Stomach (tissue), 19 donors: ENCODE measurements at places on chromosomes 16 and 17. TPM values are rescaled to one million over a fixed set of nuclear protein-coding genes. Genes with fewer than 3 reads are reported as not detected.

DNA sequence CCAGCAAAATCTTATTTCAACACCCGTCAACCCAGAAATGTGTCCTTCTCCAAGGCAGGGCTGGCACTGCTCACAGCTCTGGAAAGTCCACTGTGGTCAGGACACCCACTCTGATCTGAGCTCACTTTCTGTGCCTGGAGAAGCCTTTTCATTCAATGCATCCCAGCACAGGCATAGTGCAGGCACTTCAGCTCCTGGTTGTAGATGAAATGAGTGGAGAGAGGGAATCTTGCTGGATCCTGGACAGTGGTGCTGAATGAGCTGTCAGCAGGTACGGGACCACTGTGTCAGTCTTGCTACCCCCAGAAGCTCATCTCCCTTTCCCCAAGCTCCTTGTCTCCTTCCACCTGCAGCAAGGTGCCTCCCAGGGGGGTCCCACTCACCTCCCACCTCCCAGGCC is 86.1 kb upstream of the SALL1 start:
- no peak for DNase-seq
- no peak overlapping the region for H3K4me3 ChIP-seq
- H3K27me3 ChIP-seq, result no peaks in the 10 kb centered on the region
- no peaks in the 10 kb centered on the region for H3K4me1 ChIP-seq
- H3K27ac ChIP-seq, result no peak overlapping the region
- H3K36me3 ChIP-seq, result no peaks in the 10 kb centered on the region

- H3K4me1 ChIP-seq, result no peaks in the 10 kb centered on the region
- H3K4me3 ChIP-seq, result no peak overlapping the region
- H3K36me3 ChIP-seq, result peaks cover 30% of the 10 kb centered on the region
- no peak overlapping the region for H3K27ac ChIP-seq
- no peaks in the 10 kb centered on the region for H3K27me3 ChIP-seq
- no peak for DNase-seq
Observed at GRCh38 chr17:83002118-83002805, 77.1 kb upstream of the METRNL start.

DNA sequence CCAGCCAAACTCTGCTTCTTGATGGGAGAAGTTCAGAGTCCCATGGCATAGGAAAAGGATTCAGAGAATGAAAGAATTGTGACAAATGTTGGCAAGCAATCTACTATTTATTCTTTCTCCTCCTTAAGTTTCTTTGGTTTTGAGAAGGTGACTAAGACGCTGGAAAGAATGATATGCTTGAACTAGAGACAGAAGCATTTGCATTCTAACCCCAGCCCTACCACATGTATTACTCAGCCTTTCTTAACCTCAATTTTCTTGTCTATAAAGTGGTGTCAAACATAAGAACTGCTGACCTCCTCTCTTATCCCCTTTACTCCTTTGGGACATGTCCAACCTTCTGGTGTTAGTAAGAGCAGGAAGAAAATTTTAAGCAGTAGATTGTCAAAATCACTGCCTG is 124.7 kb downstream of the HS3ST2 start:
- H3K4me1 ChIP-seq, result no peaks in the 10 kb centered on the region
- H3K27ac ChIP-seq, result no peak overlapping the region
- no peak overlapping the region for H3K4me3 ChIP-seq
- no peaks in the 10 kb centered on the region for H3K36me3 ChIP-seq
- no peak for DNase-seq

GRCh38 chr16:78520470-78520869 is 421.0 kb downstream of the WWOX start:
- H3K27me3 ChIP-seq, result no peaks in the 10 kb centered on the region
- H3K36me3 ChIP-seq, result no peaks in the 10 kb centered on the region
- no peaks in the 10 kb centered on the region for H3K4me1 ChIP-seq
- DNase-seq, result no peak
- H3K27ac ChIP-seq, result no peak overlapping the region
- H3K4me3 ChIP-seq, result no peak overlapping the region

GRCh38 chr16:85173146-85173980 is 61.1 kb upstream of the CIBAR2 start:
- peaks cover 14% of the 10 kb centered on the region for H3K27me3 ChIP-seq
- H3K36me3 ChIP-seq, result no peaks in the 10 kb centered on the region
- H3K27ac ChIP-seq, result peak overlapping the region; percentile 52

- no peak overlapping the region for H3K4me3 ChIP-seq
- H3K27me3 ChIP-seq, result no peaks in the 10 kb centered on the region
- DNase-seq, result peak; percentile 66
- no peaks in the 10 kb centered on the region for H3K36me3 ChIP-seq
- H3K4me1 ChIP-seq, result peaks cover 11% of the 10 kb centered on the region
- H3K27ac ChIP-seq, result no peak overlapping the region
Observed at GRCh38 chr16:81537721-81538561, 93.3 kb downstream of the CMIP start.

DNA sequence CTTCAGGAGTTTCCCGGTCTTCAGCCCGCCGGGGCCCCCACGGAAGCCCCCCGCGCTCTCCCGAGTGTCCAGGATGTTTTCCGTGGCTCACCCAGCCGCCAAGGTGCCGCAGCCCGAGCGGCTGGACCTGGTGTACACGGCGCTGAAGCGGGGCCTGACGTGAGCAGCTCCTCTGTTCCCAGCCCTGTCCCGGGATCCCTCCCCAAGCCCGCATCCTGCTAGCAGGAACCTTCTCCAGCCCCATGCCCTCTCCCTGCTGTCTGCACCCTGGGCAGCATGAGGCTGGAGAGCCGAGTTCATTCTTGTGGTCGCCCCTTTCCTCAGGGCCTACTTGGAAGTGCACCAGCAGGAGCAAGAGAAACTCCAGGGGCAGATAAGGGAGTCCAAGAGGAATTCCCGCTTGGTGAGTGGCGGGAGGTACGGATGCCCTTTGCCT is 10.1 kb downstream of the RIPOR1 start:
- H3K27ac ChIP-seq, result peak overlapping the region; percentile 83
- no peaks in the 10 kb centered on the region for H3K27me3 ChIP-seq
- H3K36me3 ChIP-seq, result peaks cover 46% of the 10 kb centered on the region
- peaks cover 43% of the 10 kb centered on the region for H3K4me1 ChIP-seq
- DNase-seq, result peak; percentile 37

DNA sequence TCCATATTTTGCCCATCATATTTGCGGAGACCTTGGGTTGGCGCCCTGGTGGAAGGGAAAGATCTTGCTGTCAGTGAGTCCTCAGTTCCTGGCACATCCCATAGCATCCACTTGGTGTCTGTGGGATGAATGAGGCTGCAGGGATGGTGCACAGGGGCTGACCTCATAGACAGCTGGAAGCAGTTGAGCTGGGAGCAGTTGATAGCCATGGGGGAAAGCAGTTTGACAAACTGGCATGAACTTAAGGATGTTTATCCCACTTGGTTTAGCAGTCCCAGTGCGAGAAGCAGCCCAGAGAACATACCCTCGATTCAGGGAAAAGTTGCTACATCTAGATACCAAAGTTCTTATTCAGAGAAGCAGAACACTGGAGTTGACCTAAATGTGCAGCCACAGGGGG is 80.7 kb downstream of the SNX29 start:
- peak overlapping the region; percentile 68 for H3K27ac ChIP-seq
- H3K4me3 ChIP-seq, result no peak overlapping the region
- H3K4me1 ChIP-seq, result peaks cover under 1% of the 10 kb centered on the region
- no peaks in the 10 kb centered on the region for H3K27me3 ChIP-seq
- DNase-seq, result no peak

The ACSM3 gene
- total RNA-seq, result 5.8 TPM

GRCh38 chr17:40105861-40106759 is 5.7 kb upstream of the NR1D1 start:
- H3K4me1 ChIP-seq, result peaks cover 97% of the 10 kb centered on the region
- no peaks in the 10 kb centered on the region for H3K27me3 ChIP-seq
- no peaks in the 10 kb centered on the region for H3K36me3 ChIP-seq
- H3K27ac ChIP-seq, result peak overlapping the region; percentile 95
- no peak for DNase-seq

DNA sequence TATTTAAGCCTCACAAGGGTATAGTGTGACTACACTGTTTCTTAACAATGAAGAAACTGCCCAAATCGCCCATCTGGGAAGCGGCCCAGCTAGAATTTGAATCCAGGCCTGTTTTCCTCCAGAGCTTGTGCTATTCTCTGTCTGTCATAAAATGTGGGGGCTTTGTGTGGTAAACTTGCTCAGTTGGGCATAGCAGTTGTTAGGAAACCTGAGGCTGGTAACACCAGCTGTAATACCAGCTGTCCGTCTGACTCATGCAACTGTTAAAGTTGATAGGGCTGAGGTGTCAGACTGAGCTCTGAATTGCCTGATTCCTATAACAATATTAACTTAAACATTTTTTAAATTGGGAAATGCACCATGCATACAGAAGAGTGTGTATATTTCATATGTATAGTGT is 9.3 kb downstream of the NOD2 start:
- no peaks in the 10 kb centered on the region for H3K36me3 ChIP-seq
- H3K4me1 ChIP-seq, result peaks cover 6% of the 10 kb centered on the region
- no peaks in the 10 kb centered on the region for H3K27me3 ChIP-seq
- no peak overlapping the region for H3K4me3 ChIP-seq

The KRT36 gene
- total RNA-seq, result not detected

GRCh38 chr17:76421044-76421407 is 31.9 kb downstream of the UBE2O start:
- no peaks in the 10 kb centered on the region for H3K27me3 ChIP-seq
- no peak overlapping the region for H3K4me3 ChIP-seq
- H3K4me1 ChIP-seq, result peaks cover 26% of the 10 kb centered on the region
- H3K36me3 ChIP-seq, result no peaks in the 10 kb centered on the region
- peak overlapping the region; percentile 22 for H3K27ac ChIP-seq

The KRT24 gene
- total RNA-seq, result not detected

- no peak overlapping the region for H3K4me3 ChIP-seq
- peaks cover 6% of the 10 kb centered on the region for H3K27me3 ChIP-seq
- H3K4me1 ChIP-seq, result peaks cover 89% of the 10 kb centered on the region
- DNase-seq, result no peak
- H3K27ac ChIP-seq, result no peak overlapping the region
Observed at GRCh38 chr17:4505187-4505586, 6.5 kb downstream of the SPNS2 start.

The PALB2 gene
- 19.9 TPM for total RNA-seq

The SLC5A11 gene
- not detected for total RNA-seq

DNA sequence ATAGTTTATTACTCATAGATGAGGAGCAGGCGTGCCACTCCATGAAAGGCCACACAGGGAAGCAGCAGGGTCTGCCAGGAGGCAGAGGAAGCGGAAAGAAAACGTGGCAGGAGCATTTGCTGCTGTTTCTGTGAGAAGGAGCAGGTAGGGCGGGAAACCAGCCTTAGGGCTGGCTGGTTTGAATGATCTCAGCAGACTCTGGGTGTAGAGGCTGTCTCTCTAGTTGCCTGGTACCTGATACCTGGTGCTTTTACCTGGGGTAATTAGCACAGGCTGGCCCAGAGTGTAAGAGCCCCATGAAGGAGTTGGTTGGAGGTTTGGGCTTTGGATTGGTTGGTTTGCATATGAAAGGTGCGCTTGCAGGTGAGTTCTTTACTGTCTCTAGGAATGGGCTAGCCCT is 205.0 kb upstream of the CACNG3 start:
- peaks cover 3% of the 10 kb centered on the region for H3K27me3 ChIP-seq
- H3K4me1 ChIP-seq, result no peaks in the 10 kb centered on the region
- H3K27ac ChIP-seq, result no peak overlapping the region
- DNase-seq, result no peak
- H3K4me3 ChIP-seq, result no peak overlapping the region

GRCh38 chr17:78252111-78252634 is 20.7 kb downstream of the TMEM235 start:
- DNase-seq, result peak; percentile 37
- H3K27ac ChIP-seq, result peak overlapping the region; percentile 34
- no peaks in the 10 kb centered on the region for H3K36me3 ChIP-seq
- peaks cover 40% of the 10 kb centered on the region for H3K4me1 ChIP-seq
- peaks cover 13% of the 10 kb centered on the region for H3K27me3 ChIP-seq

DNA sequence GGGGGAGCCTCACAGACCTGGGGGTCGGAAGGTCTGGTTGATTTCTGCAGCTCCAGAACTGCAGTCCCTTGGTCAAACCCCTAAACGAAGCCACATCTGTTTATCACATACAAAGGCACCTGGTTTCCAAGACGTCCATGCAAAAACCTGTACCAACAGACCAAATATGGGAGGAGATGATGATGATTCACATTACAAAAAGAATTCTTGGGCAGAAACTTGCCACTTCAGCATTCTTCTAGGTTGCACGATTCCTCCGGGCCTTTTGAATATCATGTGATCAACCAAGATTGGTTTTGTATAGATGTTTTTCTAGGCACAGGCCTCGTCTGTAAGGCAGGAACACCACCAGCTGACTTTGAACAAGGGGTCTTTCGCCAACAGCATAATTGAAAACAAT is 466.3 kb downstream of the SOX9 start:
- H3K27ac ChIP-seq, result no peak overlapping the region
- no peaks in the 10 kb centered on the region for H3K36me3 ChIP-seq
- H3K27me3 ChIP-seq, result no peaks in the 10 kb centered on the region
- peaks cover 25% of the 10 kb centered on the region for H3K4me1 ChIP-seq
- no peak for DNase-seq

- no peaks in the 10 kb centered on the region for H3K27me3 ChIP-seq
- H3K4me1 ChIP-seq, result no peaks in the 10 kb centered on the region
- H3K4me3 ChIP-seq, result no peak overlapping the region
- H3K36me3 ChIP-seq, result no peaks in the 10 kb centered on the region
- peak; percentile 82 for DNase-seq
Observed at GRCh38 chr16:27639561-27640276, 89.8 kb downstream of the KATNIP start.

DNA sequence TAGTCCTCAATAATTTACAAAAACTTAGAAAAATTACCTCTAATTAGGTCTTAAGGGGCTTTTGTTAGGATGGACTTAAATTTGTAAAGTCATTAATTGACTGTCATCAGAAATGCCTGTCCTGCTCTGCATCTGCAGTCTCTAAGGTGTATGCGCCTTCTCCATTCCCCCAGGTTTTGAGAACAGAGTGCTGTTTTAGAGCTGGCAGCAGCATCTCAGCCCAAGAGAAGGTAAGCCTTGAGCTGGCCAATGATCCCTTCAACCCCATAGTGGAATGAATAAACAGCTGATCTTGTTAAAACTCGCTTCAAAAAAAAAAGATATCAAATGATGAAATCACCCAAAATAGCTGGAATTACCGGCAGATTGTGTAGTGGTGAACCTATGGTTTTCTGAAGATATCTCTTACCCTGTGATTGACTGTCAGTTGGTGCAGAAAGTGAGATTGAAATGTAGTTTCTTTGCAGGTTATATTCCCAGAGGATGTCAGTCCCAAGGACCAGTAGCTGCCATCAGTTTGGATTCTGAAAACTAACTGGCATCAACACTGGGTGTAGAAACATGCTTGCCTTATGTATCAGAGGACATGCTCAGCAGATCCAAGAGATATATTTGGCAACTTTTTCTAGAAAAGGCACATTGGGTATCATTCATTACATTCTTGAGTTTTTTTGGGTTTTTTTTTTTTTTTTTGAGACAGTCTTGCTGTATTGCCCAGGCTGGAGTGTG is 25.7 kb downstream of the TRPV2 start:
- peaks cover 50% of the 10 kb centered on the region for H3K36me3 ChIP-seq
- H3K4me3 ChIP-seq, result peak overlapping the region; percentile 96
- DNase-seq, result no peak
- no peaks in the 10 kb centered on the region for H3K27me3 ChIP-seq
- peaks cover 68% of the 10 kb centered on the region for H3K4me1 ChIP-seq
- H3K27ac ChIP-seq, result peak overlapping the region; percentile 94

GRCh38 chr17:16924696-16925440 is 47.0 kb downstream of the TNFRSF13B start:
- no peak overlapping the region for H3K27ac ChIP-seq
- no peaks in the 10 kb centered on the region for H3K27me3 ChIP-seq
- DNase-seq, result no peak
